CD4-positive, CD25-positive, alpha-beta regulatory T cell (primary cell): ENCODE measurements at places on chromosomes 12 and 14. TPM values are rescaled to one million over a fixed set of nuclear protein-coding genes. Genes with fewer than 3 reads are reported as not detected.

GRCh38 chr14:99575043-99576023, 28.7 kb downstream of the CCDC85C start:
- no peaks in the 10 kb centered on the region for H3K36me3 ChIP-seq
- H3K27ac ChIP-seq, result no peak overlapping the region
- DNase-seq, result no peak
- H3K4me3 ChIP-seq, result no peak overlapping the region
- no peaks in the 10 kb centered on the region for H3K4me1 ChIP-seq

- no peak overlapping the region for H3K27ac ChIP-seq
- peaks cover 5% of the 10 kb centered on the region for H3K27me3 ChIP-seq
- H3K4me3 ChIP-seq, result no peak overlapping the region
- DNase-seq, result no peak
These were observed 81.5 kb downstream of the LGR5 start for GRCh38 chr12:71521125-71521524.

DNA sequence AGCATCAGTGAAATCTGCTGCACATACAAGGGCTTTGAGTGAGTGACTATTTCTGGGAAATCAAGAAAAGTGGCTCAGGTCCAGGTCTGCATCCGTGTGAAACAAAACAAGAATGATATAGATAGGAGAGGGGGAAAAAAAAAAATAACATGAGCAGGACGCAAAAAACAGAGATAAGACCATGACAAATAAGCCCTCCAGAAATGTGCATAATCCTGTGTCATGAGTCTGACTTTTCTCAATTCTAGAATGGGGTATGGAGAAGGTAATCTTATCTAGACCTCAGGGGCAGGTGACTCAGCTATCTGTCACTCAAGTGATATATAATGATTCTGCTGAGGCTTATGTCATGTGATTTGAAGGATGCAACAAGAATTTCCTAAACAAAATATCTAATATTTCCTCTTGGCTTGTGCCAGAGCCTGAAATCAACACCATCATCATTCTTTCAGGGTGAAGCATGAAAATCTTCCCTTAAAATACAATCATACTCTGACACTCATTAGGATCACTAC, 250.0 kb downstream of the PHLDA1 start:
- H3K4me1 ChIP-seq, result no peaks in the 10 kb centered on the region
- no peak overlapping the region for H3K4me3 ChIP-seq

DNA sequence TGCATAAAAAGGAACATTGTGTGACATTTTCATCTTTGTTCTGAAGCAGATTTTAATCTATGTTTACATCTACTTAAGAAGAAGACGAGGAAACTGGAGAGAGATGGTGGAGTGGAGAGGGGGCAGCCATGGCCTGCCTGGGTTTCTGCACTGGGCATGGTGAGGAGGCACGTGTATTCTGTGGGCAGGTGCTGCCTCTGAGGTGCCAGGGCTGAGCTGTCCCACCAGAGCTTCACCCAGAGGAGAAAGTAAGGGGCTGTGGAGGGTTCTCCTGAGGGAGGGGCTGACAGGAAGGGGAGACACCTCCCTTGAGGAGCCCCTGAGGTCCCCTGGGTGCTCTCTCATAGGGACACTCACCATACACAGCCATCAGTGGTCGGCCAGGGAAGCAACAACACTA, 372.4 kb upstream of the OR4E1 start:
- H3K27me3 ChIP-seq, result no peaks in the 10 kb centered on the region
- no peak overlapping the region for H3K4me3 ChIP-seq
- DNase-seq, result no peak
- H3K36me3 ChIP-seq, result no peaks in the 10 kb centered on the region
- no peaks in the 10 kb centered on the region for H3K4me1 ChIP-seq
- peak overlapping the region; percentile 14 for H3K27ac ChIP-seq

- H3K36me3 ChIP-seq, result no peaks in the 10 kb centered on the region
- no peaks in the 10 kb centered on the region for H3K27me3 ChIP-seq
- H3K4me3 ChIP-seq, result no peak overlapping the region
- DNase-seq, result no peak
These were observed 177.0 kb upstream of the PRMT8 start for GRCh38 chr12:3313675-3314663.

SMCO3 gene
- polyA plus RNA-seq, result not detected
